ENCODE measurements at places on chromosomes 12 and 14. TPM values are rescaled to one million over a fixed set of nuclear protein-coding genes. Genes with fewer than 3 reads are reported as not detected.
A peak's percentile ranks its signal among the peaks of the same experiment; 100 is the strongest.

The KRT72 gene
- total RNA-seq: not detected

- DNase-seq: no peak
Measured at GRCh38 chr14:72975770-72976169, 49.5 kb downstream of the DCAF4 start.

DNA sequence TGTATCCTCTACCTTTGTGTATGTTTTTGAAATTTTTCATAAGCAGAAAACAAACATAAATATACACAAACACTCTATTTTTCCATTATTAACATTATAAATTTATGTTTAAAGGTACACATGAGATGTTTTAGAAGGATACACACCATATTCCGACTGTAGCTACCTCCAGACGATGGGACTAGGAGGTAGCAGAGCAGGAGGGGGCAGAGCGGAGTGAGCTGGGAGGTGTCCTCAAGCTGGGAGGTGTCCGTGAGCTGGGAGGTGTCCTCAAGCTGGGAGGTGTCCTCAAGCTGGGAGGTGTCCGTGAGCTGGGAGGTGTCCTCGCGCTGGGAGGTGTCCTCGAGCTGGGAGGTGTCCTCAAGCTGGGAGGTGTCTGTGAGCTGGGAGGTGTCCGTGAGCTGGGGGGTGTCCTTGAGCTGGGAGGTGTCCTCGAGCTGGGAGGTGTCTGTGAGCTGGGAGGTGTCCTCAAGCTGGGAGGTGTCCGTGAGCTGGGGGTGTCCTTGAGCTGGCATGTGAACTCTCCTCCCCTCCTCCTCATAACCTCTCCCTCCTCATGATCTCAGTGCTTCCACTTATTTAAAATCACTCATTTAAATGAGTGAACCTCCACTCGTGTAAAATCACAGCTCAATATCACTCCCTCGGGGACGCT lies 346.9 kb upstream of the SFSWAP start:
- DNase-seq: no peak

- no peak for DNase-seq
Measured at GRCh38 chr14:83826838-83827237, 1703.1 kb upstream of the FLRT2 start.

DNA sequence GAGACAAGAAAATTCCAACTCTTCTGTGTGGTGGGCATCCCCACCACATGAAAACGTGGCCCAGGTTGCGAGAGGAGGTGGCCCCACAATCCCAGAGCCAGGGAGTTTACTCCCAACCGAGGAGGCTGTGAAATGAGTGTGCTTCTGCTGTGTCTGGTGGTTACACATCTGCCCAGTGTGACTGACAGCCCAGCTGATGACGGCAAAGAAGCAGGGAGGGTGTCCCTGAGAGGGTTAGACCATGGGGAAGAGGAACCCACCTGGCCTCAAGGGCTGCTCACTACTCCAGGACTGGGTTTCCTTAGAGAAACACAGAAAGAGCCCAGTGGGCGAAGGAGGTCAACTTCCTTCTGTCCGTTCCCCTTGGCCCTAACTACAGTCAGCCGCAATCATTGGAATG lies 24.6 kb downstream of the ZFP36L1 start:
- no peak for DNase-seq

DNA sequence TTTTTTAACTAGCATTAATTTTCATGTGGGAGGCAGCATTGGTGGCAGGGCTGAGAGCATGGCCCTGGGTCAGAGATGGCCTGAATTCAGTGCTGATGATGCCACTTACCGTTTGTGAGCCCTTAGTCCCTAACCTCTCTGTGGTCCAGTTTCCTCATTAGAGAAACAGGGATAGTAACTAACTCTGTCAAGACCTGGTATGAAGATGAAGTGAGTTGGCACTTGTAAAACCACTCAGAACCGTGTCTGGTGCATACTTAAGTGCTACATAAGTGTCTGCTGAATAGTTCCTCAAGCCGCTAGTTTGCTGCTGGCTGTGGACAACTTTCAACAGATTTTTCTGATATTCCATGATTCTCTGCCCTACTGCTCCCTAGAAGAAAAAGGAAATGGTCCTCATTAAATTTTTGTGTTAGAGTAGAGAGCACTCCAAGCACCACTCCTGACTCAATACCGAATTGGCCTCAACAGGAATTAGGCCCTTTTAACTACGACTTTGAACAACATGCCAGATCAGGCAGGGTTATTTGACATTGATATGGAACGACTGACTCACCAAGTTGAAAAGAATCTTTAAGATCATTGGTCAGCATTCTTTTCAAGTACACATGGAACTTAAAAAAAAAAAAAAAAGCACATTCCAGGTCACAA lies 250.2 kb downstream of the ANO2 start:
- peak; percentile 55 for DNase-seq

GRCh38 chr14:34699873-34700621 lies 14.3 kb downstream of the CFL2 start:
- peak; percentile 94 for DNase-seq

DNA sequence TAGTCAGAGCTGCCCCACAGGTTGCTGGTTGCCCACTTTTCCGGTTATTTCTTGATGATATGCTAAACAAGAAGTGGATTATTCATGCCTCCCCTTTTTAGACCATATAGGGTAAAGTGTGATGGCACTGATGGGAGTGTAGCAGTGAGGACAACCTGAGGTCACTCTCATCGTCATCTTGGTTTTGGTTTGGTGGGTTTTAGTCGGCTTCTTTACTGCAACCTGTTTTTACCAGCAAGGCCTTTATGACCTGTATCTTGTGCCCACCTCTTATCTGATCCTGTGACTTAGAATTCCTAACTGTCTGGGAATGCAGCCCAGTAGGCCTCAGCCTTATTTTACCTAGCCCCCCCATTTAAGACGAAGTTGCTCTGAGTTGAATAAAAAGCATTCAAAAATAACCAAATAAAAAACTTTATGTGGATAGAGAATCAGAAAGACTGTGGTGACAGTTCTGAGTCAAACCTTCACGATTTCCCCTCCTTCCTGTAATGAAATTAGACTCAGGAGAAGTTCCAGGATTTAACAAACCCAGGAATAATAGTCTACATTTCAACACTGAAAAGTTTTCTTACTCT lies 144.2 kb downstream of the PAWR start:
- DNase-seq: peak; percentile 92

- no peak for DNase-seq
Measured at GRCh38 chr12:3671330-3672112, 81.4 kb downstream of the CRACR2A start.

- DNase-seq: no peak
Measured at GRCh38 chr14:55327179-55327578, 56.0 kb downstream of the FBXO34 start.
